Kidney tubule cell (primary cell): ENCODE measurements at places on chromosomes 4 and X.

DNA sequence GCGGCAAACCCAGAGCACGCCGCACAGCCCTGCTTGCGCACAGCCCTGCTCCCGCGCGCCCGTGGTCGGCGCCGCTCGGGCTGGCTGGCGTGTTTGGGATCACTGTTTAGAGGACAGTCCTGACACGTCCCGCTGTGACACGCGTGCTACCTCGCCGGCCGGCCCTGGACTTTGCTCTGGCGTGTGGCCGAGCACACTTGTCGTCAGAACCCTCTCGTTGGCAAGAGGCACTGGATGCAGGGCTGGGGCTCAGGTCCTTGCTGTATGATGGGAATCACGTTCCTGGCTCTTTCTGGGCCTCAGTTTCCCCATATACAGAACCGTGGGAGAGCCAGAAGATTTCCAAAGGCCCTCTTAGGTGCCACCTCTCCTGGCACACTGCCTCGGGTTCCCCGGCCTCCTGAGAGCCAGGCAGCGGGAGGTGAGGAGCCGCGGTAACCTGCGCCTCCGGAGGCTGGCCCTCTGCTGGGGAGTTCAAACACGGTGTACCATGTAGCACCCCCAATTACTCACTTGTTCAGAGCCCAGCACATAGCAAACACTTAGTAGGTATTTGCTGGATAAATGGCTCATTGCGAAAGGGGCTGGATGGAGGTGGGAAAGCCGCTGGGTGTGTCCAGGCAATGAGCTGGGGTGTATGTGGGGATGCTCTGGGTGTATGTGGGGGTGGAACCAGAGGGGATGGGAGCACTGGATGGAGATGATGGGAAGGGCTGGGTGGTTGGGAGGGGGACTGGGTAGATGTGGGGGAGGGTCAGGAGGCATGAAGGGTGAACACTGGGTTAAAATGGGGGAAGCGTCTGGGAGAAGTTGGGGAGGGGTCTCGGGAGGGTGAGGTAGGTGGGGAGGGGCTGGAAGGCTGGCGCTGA lies 76.6 kb downstream of the HTRA3 start:
- DNase-seq: no peak

- DNase-seq: no peak
Observed at GRCh38 chr4:140048419-140048995, 105.5 kb downstream of the MAML3 start.

- DNase-seq: no peak
Observed at GRCh38 chr4:666822-667544, 7.1 kb downstream of the ATP5ME start.

DNA sequence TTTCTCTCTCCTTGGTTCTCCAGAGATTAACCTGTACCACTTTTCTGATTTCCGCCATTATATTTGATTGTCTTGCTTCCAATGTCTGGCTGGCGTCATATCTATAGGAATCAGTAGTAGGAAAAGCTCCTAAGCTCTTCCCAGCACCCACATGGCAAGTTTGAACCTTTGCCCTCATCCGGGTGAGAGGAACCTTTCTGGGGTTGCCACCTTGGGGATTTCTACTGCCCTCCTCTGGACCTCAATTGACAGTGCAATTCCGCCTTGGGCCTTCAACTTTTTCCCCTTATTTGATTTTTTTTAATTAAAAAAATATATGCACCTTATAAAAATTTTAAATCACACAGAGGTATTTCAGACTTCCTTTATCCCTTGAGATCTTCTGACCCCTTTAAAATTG lies 2.0 kb upstream of the CXorf66 start:
- DNase-seq: no peak

GRCh38 chr4:169351872-169352271 lies 81.1 kb upstream of the SH3RF1 start:
- DNase-seq: peak; percentile 52
